Fibroblast of mammary gland (primary cell): ENCODE measurements at places on chromosomes 2 and 18.

DNA sequence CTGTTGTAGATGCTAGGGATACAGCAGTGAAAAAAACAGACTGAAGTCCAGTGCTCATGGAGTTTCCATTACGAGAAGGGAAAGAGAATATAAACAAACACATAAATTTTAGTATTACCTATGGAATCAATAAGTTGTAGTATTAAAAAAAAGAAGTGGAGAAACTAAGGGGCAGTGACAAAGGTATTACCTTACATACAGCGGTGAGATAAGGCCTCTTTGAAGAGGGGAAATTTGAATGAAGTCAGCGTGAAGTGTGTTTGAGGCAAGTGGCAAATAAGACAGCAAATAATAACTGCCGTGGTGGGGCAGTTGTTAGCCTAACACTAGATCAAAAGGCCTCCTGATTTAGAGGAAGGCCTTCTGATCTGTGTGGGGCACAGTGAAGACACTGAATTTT, 57.9 kb downstream of the TLK1 start:
- DNase-seq = no peak

DNA sequence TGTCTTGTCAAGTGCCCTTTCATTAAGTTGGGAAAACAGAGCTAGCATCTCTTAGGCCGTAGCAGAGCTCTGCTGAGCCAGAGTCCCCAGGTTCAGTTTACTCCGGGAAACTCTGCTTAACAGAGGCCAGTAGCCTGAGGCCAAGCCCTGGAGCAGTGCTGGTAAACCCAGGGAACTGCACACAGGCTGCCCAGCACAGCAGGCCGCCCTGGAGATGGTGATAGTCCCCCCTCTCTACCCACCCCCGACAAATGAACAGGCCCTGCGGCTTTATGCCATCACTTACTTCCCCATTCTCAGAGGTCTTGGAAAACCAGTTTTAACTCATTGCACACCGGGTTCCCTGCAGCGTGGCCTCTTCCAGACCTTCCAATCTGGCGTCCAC, 3.5 kb downstream of the CNNM4 start:
- no peak for DNase-seq

DNA sequence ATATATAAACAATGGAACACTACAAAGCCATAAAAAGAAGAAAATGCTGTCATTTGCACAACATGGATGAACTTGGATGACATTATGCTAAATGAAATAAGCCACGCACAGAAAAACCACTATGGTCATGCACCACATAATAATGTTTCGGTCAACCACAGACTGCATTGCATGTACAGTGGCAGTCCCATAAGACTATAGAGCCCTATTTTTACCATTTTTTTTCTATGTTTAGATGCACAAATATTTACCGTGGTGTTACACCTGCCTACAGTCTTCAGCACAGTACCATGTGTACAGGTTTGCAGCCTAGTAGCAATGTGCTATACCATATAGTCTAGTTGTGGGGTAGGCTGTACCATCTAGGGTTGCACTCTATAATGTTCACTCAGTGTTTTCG, 476.1 kb downstream of the DLGAP1 start:
- no peak for DNase-seq

DNA sequence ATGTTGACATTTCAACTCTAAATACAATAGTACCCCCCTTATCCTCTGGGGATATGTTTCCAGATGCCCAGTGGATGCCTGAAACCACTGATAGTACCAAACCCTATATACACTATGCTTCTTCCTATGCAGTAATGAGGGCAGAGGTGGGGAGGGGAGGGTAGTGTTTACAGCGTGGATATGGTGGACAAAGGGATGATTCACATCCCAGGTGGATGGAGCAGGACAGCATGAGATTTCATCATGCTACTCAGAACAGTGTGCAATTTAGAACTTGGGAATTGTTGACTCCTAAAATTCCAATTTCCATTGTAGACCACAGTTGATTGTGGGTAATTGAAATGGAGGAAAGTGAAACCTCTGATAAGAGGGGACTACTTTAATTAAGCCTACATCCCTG, 75.4 kb downstream of the TSN start:
- no peak for DNase-seq

DNA sequence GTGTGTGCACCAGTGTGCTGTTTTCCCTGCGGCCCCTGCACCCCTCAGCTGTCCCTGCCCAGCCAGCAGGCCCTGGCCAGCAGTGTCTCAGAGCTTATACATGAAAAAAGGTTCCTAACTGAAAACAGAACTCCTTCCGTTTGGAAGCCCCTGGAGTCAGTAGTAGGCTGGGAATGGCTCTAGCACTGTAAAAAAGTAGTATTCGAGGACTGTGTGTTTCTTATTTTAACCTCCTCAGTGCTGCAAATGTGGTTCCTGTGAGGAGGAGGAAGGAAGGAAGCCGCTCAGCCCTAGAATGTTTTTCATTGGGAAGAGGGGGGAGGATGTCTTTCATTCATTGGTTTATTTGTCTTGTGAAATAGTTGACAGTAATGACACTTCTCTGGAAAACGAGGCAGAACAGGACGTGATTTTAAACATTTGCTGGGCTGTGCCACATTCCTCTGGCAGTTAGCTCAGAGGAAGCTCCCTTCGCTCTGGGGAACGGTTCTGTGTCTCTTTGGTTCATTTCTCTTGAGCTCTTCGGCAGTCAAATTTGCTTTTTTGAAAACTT, 103.5 kb downstream of the SPTBN1 start:
- DNase-seq = peak; percentile 89

DNA sequence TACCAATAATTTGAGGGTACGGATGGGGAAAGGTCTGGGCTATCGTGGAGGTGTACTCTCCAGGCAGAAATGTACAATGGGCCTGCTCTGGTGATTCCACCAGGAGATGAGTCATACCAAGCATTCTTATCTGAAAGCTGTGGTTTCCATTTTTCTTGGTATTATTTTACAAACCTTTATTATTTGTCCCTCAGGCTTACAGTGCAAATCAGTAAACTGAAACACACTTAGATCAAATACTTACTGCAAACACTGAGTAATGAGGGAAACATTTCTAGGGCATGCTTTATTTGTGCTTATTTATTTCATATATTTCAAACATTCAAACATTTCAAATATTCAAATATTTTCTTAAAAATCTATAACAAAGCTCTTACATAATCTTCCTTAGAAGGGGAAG, 319.8 kb downstream of the RND3 start:
- DNase-seq = peak; percentile 53

DNA sequence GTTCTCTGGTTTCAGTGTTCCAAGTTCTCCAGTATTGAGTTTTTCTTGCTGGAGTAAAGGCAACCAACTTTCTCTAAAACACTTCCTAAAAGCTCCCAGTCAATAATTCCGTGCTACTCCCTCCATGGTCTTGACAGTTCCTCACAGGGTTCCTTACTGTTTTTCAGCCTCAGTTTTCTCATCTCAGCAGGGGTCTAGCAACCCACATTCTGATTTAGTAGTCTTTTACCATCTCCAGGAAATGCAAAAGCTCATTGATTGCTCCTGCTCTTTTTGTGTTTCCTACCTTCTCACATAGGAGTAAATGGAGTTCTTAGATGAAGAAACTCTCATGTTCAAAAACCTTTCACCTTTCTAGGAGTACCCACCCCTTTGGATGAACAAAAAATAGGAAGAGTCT, 978.8 kb upstream of the POU3F3 start:
- DNase-seq = no peak

DNA sequence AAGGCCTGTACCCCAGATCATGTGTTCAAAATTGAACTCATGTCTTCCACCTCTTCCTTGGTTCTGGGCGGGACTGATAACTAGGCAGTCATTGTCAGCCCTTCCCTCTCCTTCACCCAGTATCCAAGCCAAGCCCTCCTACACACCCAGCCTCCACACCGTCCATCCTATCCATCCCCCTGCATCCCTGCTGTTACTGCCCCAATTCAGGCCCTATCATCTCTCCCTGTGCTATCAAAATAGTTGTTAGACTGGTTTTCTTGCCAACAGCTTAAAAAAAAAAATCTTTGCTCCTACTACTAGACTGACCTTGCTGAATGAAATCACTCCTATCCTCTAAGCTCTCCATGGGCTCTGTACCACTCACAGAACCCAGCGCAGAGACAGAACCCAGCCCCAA, 32.8 kb downstream of the TGFA start:
- DNase-seq = no peak

DNA sequence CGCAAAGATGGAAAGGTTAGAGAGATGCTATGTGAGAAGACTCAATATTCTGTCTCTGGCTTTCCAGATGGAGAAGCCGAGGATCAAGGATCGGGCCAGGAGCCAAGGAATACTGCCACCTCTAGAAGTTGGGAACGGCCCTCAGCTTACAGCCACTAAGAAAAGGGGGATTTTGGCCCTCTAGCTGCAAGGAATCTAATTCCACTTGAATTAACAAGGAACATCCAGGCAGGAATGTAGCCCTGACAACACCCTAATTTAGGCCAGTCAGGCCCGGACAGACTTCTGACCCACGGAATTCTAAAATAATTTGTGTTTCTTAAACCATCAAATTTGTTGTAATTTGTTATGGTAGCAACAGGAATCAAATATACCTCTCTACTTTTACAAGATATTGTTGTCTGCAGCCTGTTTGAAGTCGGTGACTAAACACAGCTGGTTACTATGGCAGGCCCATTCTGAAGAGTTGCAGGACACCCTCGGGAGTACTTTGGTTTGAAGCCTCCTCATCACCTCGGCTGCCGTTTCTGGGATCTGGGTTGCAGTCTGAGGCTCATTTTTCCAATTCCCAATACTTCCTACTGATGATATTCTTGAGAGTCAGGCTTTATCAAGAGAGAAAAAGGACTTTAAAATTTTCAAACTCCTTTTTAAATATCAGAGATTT, 1131.2 kb downstream of the TSN start:
- no peak for DNase-seq

GRCh38 chr2:241310917-241311566, 4.4 kb downstream of the HDLBP start:
- DNase-seq = no peak

- no peak for DNase-seq
These were observed 11.7 kb upstream of the FAM228A start for GRCh38 chr2:24163186-24163585.

DNA sequence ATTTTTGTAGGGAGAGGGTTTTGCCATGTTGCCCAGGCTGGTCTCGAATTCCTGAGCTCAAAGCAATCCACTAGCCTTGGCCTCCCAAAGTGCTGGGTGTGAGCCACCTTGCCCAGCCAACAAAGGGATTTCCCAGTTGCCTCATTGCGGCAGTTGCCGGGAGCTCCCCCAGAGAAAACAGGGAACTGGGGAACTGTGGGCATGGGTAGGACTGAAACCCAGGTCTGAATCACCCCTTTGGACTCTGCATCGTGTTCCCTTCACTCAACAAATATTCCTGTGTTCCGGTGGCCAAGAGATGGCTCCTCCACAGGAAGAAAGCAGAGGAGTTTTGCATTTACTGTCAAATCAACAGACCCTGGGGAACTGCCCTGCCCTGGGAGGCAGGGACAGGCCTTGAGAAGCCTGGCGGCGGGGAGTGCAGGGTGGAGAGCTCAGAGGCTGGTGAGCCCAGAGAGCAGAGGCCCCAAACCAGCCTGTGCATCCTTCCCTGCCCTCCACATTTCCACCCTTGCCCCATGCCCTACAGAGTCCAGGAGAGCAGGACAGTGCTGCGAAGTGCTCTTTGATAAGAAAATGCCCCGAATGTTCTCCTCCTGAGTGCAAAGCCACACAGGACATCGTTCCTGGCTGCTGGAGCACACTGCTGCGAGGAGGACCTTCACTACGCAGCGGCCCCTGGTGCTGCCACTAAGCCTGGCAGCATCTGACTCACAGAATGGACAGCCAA, 24.9 kb downstream of the MYO7B start:
- DNase-seq = peak; percentile 13

DNA sequence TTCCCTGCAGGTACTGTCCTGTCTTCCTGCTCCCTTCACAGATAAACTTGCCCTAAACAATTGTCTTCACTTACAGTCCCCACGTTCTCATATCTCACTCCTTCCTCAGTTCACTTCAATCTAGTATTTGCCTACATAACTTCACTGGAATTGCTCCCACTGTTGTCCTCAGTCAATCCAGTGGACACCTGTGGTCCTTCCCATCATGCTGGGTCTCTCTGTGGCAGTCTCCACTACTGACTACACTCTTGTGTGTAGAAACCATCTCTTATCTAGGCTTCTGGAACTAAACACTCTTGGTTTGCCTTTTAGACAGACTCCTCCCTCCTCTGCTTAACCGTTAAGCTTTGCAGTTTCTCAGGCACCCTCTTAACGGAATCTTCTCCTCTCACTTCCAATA, 58.8 kb downstream of the COPS8 start:
- DNase-seq = no peak
